ENCODE measurements at places on chromosomes 4 and X.

DNA sequence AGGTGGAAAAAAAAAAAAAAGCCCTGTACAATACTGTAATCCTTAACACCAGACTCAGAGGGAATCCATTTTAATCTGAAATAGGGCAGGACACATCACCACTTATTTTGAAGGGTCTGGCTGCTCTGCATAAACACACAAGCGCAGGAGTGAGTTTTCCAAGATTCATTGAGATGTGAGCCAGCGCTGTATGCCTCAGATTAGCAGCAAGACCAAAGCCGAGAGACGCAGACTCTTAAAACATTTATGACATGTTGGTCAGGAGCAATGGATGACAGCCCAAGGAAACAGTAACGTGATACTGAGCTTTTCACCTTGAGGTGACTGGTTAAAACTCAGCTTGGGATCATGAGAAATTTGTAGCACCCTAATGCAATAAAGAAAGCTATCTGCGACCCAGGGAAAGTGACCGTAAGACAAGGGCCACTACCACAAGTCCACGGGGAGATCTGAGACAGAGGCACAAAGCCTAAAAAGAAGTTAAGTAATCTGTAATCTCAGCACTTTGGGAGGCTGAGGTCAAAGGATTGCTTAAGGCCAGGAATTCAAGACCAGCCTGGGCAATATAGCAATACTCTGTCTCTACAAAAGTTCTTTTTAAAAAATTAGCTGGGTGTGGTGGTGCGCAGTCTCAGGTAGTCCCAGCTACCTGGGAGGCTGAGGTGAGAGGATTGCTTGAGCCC, 210.6 kb downstream of the COL25A1 start:
- no peak for DNase-seq

DNA sequence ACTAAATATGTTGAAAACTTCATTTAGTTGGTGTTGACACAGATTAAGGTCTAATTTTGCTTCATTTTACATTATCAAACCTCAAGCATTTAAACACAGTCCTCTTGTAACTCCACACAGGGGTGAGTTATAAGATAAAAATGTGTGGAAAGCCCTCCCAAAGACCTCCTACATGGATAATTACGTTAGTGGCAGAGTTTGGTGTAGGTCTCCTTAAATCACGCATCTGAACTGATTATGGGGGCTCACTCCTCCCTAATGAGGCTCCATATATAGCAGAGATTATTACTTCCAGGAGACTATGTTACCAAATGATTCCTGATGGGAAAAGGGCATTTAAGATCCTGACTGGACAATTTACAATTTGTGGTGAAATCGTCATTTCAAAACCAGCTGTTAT, 32.2 kb upstream of the VCX3B start:
- DNase-seq = no peak

GRCh38 chr4:98006060-98006459, 137.2 kb downstream of the STPG2 start:
- DNase-seq = no peak

GRCh38 chr4:17250591-17250990, 261.3 kb downstream of the QDPR start:
- no peak for DNase-seq

DNA sequence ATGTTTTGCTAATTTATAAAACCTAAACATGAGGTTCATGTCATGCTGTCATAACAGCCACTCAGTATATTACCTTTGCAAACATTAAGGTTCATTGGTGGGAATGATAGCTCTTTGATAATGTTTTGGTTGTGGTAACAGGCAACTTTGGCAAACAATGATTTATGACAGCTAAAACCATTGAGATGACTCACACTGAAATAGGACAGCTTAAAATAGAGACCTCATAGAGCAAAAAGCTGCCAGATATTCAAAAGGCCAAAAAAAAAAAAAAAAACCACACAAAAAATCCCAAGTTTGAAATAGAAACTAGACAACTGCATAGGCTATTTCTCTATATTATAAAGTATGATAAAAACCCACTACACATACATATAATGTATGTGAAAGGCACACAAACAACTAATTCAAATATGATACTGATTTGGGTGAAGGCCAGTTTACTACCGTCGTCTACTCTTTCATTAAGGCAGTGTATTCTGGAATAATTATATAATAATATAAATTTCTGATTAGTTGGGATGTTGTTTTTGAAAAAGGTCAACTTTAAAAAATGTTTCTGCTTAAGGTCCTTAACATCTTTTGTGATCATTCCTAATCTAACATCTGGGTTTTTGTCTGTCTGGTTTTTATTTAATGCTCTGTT, 646.0 kb upstream of the PITX2 start:
- DNase-seq = peak; percentile 46

DNA sequence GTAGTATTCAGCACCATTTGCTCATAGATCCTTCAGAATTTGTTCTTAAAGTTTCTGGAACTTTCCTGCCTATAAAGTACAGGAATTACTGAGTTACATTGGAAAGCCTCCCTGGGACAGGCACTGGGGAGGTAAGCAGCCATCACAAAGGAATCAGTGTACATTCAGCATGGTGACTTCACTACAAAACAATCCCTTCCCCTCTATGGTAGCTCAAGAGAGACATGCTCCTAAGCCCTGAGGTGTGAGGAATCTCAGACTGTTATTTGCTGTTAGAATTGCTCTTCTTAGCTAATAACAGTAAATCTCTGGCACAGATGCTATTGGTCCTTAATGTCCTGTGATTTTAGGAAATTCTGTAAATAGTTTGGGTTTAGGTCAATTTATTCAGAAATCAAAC, 1898.0 kb upstream of the PCDH7 start:
- no peak for DNase-seq
